ENCODE measurements at places on chromosomes 11 and 22.
A peak's percentile ranks its signal among the peaks of the same experiment; 100 is the strongest.

GRCh38 chr11:72724851-72725723, 27.1 kb downstream of the ARAP1 start:
- DNase-seq, result no peak

DNA sequence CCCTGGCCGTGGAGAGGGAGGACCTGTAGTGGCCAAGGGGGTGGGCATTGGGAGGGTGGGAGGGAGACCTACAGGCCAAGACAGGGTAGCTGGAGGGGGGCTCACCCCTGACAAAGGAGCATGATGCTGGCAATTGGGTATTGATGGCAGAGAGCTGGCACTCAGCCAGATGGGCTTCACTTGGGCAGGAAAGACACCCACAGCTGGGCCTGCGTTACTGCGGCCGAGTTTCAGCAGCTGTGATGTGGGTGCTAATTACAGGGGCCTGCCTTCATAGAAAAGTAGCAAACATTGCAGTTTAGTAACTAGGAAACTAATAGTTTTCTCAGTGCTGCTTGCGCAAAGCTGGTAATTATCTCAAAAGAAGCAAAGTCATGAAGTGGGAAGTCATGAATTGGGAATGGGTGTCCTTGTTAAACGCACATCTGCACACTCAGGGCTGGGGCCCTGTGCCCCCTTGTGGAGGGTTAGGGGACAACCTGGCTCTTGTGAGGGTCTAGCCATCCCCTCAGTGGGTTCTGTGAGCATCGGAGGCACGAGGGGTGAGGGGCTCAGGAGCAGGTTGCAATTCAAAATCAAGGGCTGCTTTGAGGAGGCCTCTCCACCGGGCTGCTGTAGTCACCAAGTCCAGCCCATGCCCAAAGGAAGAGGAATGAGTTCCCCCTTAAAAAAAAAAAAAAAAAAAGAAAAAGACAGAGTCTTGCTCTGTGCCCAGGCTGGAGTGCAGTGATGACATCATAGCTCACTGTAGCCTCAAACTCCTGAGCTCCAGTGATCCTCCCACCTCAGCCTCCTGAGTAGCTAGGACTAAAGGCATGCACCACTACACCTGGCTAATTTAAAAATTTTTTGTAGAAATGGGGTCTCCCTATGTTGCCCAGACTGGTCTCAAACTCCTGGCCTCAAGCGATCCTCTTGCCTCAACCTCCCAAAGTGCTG, 24.4 kb upstream of the TXNRD2 start:
- no peak for DNase-seq

DNA sequence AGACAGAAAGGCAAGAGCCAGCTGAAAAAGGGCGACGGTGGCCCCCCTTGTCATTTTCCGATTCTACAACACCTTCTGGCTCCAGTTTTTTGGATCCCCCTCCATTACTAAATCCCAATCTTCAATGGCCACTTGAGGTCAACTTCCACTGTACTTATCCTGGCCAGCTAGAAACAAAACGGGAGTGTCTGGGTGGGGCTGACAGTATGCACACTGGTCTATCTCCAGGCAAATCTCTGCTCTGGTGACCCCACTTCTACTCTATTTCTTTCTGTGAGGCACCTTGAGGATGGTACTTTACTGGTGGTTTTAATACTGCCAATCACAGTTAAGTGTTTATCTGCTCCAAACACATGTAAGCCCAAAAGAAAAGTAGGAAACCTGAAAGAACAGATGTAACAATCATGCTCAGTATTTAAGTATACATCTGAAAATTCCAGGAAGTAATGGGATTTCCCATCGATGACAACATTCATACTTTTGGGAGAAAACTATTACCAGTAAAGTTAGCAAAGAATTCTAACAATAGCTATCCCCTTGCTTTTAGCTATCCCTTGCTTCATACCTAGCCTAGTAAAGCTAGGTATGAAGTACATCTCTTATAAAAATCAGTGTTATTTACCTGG, 16.0 kb downstream of the CDON start:
- DNase-seq, result no peak

DNA sequence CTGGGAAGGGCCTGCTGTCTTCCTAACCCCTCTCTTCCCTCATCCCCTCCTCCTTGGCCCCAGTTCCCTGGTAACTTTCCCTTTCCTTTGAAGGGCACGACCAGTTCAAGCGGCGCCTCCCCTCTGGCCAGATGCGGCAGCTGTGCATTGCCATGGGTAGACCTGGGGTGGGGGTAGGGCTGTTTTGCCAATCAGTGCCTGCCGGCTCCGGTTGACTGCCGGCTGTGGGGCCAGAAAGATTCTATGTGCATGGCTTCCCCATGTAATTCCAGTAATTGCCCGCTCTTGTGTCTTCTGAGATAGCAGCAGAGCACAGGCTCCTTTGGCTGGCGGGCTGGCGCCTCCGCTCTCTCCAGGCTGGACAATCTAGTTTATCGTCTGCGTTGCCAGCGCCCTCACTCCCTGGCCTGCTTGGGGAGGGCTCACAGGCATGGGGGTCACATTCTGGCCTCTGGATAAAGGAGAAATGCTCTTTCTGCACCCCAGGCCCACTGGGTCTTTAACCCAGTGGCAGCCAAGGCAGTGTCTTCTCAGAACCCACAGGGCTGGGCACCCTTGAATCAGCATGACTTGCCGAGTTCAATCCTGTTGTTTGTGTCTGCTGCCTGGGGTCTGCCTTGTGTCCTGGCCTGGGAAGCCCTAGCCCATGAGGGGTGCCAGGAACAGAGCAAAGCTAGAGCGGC, 9.4 kb downstream of the SIDT2 start:
- no peak for DNase-seq

DNA sequence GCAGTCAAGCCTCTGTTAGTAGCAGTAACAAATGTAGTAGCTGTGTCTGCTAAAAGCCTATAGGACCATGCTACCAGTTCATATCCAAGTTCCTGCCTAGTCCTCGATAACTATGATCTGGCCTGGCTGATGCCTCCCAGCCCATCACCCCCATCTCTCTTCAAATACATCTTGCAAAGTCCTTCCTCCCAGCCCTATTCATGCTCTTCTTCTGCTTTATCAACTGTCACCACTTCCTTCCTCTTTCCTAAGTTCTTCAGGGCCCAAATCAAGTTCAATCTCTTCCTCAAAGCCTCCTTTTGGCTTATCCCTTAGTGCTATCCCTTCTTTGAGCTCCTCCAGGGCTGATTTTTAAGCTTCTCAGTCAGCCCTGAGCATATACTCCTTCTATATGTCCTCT, 150.9 kb upstream of the THY1 start:
- DNase-seq, result no peak

- DNase-seq, result no peak
These were observed 2.1 kb upstream of the OAF start for GRCh38 chr11:120208777-120209176.

GRCh38 chr22:47176573-47177333, 414.3 kb downstream of the TBC1D22A start:
- DNase-seq, result no peak

GRCh38 chr11:11701070-11701469, 79.3 kb upstream of the GALNT18 start:
- no peak for DNase-seq

DNA sequence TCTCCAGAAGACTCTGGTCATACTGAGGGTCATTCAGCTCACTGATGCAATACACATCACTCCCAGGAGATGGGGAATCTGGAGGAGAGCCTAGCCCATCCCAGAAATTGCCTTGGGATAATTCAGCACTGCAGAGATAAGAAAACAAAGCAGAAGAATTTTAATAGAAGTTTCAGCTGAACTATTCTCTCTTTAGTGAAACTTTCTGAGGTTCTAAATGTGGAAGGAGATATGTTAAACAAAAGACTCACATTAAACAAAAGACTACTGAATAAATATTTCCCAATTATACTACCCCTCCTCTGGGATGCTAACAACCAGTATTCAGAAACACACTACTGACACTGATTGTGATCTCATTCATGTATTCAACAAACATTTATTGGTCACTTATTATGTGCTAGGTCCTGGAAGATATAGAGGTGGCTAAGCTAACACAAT, 47.8 kb downstream of the C2CD3 start:
- no peak for DNase-seq

DNA sequence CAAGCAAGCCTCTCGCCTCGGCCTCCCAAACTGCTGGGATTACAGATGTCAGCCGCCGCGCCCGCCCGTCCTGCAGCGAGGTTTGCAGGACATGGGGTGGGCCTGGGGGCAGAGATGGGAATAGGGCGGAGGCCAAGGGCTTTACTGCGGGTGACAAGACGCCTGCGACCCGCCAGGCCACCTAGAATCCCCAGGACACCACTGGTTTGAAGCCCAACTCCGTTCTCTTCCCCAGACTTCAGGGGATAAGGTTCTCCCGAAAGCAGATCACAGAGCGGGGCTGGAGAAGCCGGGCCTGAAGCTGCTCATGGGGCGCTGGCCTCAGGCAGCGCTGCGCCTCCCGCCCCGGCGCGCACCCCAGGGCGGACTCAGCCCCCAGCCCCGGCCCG, 354 bp downstream of the POLR2L start:
- DNase-seq, result no peak

DNA sequence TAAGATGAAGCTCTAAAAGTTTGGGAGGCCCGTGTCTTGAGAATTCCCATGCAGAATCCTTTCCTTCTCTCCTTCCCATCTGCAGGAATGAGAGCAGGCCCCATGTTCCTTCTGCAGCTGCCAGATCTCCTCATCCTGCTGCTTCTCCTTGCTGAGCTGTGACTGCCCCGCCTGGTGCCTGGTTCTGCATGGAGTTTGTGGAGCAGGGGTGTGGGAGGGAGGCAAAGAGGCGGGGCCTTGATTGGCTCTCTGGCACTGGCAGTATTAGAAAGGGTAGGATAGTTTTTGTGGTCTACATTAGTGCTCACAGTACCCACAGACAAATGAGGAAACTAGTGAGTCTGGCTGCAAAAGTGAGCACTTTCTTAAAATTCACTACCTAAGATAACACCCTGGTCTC, 91.1 kb upstream of the CLPB start:
- DNase-seq, result no peak

DNA sequence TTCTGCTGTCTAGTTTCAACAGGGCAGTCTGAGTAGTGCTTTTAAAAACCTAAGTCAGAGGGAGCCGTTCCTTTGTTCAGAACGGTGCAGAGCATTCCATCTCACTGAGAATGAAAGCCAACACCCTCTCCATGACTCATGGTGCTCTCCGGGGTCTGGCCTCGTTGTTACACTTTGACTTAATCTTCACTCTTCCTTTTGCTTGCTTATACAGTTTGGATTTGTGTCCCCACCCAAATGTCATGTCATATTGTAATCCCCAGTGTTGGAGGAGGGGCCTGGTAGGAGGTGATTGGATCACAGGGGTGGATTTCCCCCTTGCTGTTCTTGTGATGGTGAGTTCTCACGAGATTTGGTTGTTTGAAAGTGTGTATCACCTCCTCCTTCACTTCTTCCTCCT, 292.2 kb downstream of the ST3GAL4 start:
- DNase-seq, result peak; percentile 44

DNA sequence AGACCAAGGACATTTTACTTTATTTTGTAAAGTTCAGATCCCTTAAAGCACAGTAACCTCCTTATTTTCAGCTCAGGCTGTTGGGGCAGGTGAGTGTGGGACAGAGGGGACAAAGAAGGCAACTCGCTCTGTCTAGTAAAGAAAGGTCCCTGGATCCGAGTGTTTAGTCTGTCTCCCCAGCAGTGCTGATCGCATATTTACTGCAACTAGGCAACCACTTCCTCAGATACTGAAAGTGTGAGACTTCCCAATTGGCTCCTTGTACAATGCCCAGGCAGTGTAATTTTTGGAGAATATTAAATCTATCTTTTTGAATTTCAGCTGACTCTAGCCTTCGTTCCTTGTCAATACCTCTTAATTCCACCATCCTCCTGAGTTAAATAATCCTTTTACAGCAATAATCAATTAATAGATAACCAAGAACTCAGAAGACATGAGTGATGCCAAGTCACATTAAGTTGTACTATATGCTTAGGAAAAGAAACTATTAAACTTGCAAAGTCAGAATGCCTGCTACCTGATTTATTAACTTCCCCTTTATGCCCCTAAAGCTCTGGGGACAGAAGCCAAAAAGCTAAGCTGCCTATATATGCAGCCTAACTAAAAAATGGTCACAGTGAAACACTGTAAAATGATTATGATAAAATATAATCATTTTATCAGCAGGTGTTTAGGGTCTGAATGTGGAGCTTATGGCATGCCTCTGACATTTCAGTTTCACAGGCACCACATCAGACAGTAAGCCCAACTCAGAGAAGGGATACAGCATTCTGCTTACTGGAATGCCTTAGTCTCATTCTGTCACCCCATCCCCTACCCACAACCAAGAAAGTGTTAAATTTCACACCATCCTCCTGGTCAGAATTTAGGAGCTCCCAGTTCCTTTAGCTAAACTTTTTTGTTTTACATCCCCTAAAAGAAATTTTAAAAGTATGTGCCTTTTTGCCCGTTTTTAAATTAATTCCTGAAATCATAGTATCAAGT, 138.7 kb downstream of the TRIM44 start:
- no peak for DNase-seq

GRCh38 chr11:104337273-104337672, 173.3 kb upstream of the PDGFD start:
- DNase-seq, result no peak

DNA sequence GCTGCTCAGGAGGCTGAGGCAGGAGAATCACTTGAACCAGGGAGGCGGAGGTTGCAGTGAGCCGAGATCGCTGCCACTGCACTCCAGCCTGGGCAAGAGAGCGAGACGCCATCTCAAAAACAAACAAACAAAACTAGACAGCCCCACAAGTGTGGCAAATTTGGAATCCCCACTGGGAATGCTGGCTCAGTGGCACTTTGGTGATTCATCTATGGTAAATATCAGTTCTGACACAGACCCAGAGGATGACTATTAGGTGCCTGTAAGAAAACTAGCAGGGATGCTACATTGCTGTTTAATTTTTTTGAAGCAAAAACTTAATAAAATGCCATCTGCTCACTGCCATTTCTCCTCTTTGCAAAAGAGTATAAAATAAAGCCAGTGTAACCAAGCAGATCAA, 107.9 kb downstream of the NAT10 start:
- DNase-seq, result no peak

DNA sequence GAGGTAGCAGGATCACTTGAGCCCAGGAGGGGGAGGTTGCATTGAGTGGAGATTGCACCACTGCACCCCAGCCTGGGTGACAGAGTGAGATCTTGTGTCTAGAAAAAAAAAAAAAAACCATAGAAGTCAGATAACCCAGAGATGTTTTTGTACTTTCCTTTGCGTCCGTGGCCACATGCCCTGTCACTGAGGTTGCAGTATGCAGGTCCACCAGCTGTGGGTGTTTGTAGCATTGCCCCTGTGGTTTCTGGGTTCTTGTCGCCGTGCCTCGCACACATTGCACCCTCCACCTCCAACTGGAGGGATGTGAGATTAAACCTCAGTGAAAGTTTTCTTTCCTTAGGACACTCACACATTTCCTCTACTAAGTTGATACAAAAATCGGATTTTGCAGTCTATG, 70.3 kb downstream of the TNRC6B start:
- DNase-seq, result no peak
